Astrocyte (in vitro differentiated cells and primary cell): ENCODE measurements at places on chromosomes 16 and 17.

GRCh38 chr16:23317266-23317661, 15.2 kb downstream of the SCNN1B start:
- no peak for DNase-seq

DNA sequence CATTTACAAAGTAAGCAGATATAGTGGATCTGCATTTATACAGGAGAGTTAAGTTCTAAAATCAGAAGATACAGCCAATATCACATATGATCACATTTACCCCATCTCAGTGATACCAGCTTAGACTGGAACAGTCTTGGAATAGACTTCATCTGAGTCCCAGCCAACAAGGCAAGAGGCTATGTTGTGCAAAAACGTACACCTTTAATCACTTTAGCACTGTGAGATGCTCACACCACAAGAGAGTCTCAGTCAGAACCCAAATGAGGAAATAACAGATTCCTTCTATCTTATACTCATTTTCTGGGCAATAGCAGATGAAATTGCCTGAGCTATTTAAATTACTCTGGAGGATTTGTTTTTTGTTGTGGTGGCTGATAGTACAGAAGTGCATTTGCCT, 145.6 kb downstream of the ANKFN1 start:
- no peak for DNase-seq

GRCh38 chr16:86771506-86772460, 193.4 kb downstream of the FOXL1 start:
- DNase-seq = peak; percentile 80

- DNase-seq = peak; percentile 95
These were observed 2.5 kb downstream of the VASN start for GRCh38 chr16:4373909-4374742.

DNA sequence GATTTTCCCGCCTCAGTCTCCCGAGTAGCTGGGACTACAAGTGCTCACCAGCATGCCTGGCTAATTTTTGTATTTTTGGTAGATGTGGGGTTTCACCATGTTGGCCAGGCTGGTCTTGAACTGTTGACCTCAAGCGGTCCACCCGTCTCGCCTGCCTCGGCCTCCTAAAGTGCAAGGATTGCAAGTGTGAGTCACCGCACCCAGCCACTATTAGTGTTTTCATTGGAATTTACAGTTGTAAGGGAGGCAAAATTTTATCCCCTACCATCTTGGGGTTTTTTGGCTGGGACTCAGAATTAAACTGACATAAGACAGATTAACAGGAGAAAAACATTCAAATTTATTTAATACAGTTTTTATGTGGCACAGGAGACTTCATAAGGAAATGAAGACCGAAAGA, 12.3 kb upstream of the MYCBPAP start:
- DNase-seq = peak; percentile 59

GRCh38 chr16:11546608-11547061, 40.1 kb downstream of the LITAF start:
- DNase-seq = peak; percentile 71

GRCh38 chr16:28915181-28915580, 9.9 kb downstream of the RABEP2 start:
- DNase-seq = peak; percentile 47
